ENCODE measurements at places on chromosomes 13 and 19.
A peak's percentile ranks its signal among the peaks of the same experiment; 100 is the strongest.

DNA sequence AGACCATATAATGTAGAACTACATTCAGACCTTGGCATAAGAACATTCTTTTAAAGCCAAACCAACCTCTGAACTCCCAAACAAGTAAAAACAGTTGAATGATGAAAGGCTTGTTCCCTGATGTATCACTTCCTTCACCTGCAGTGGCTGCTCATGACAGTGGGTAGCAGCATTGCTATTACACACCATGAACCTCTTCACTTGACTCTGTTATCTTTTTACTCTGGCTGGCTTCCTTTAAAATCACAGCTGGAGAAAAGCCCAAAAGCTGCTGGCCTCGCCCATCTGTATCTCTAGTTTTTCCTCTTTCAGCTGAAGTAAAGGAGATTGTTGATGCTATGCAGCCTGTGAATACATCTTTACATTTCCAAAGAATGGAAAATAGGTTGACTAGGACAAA lies 22.6 kb downstream of the THSD1 start:
- no peak for DNase-seq

DNA sequence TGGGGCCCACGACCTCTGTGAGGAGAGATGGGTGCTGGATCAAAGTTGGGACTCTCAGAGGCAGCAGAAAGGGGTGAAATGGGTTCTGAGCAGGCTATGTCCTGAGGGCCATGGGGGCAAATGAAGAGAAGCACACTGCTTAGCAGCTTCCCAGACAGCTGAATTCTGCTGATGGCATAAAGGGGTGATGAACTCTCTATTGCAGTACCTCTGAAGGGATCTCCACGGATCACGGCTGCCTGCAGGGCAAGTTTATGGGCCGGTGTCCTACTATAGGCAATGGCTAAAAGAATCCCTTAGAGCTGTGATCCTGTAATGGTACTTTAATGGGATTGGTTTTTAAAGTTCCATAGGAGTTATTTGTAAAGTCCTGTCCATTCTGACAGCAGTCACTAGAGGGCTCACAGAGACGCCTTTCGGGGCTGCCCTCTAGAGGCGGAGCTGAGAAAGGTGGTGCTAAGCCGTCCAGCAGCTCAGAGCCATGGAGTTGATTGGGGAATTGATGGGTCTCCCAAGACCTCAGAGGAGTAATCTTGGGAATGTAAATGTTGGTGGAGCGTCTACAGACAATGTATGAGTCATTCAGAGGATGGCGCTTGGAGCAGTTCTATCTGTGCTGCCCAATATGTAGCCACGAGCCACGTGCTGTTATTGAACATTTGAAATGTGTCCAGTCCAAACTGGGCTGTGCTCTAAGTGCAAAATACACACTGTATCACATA lies 287.3 kb downstream of the COG6 start:
- DNase-seq = peak; percentile 75

- no peak for DNase-seq
Measured at GRCh38 chr19:28920269-28921066, 292.5 kb downstream of the UQCRFS1 start.

- no peak for DNase-seq
Measured at GRCh38 chr13:97660594-97661260, 226.8 kb downstream of the RAP2A start.

GRCh38 chr13:87444135-87444534 lies 227.0 kb upstream of the SLITRK5 start:
- no peak for DNase-seq

Data from CD4-positive, alpha-beta T cell treated with Interleukin-10 for 1 hour (primary cell).